ENCODE measurements at places on chromosomes 5 and 9.
A peak's percentile ranks its signal among the peaks of the same experiment; 100 is the strongest.

DNA sequence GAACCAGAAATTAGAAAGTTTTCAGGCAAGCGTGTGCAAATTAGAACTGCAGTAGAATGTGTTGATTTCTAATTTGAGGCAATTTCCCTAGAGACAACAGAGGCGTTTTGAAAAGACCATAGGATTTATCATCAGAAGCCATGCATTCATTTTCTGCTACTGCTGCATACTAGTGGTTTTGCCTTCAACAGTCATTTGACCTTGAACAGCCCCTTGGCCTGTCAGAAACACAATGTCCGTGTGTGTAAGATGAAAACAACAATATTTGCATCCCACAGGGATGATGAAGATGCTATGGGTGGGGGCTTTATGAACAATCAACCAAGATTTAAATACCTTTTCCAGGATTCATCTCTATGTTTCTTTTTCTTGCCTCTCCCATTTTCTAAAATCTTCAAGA, 73.7 kb downstream of the PDE4D start:
- no peak for DNase-seq

DNA sequence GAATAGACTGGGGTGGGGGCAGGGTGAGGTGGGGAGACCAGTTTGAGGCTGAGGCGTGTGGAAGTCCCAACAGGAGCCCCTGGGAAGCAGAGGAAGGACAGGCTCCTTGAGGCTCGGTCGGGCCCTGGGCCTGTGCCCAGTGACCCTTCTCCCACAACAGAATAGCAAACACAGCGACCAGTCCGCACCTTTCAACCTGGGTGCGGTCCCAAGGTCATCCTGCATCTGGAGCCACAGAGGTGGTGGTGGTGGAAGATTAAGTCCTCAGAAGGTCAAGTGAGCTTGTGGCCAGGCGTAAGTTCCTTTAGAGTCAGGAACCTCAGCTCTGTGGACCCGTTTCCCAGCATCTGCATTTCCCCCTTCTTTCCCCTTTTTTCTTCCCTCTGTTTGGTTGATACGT, 26.0 kb upstream of the ARAP3 start:
- no peak for DNase-seq

DNA sequence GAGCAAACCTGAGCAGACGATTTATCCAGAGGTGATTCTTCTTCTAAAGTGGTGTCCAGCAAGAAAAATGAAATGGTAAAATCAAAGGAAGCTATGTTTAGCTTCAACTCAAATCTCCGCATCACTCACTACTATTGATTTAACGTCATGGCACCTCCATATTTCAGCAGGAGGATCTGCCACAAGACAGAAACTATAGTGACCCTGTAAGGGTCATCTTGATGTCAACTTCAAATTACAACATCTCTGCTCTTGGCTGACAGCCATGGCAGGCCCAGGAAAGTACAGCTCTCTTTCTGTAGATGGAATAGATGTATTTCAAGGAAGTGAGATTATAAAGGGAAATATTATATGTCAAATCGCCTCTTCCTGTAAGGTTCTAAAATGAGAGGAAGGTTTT, 10.1 kb upstream of the EFNA5 start:
- DNase-seq = no peak

GRCh38 chr9:29422438-29422837, 1849.2 kb upstream of the C9orf72 start:
- no peak for DNase-seq

DNA sequence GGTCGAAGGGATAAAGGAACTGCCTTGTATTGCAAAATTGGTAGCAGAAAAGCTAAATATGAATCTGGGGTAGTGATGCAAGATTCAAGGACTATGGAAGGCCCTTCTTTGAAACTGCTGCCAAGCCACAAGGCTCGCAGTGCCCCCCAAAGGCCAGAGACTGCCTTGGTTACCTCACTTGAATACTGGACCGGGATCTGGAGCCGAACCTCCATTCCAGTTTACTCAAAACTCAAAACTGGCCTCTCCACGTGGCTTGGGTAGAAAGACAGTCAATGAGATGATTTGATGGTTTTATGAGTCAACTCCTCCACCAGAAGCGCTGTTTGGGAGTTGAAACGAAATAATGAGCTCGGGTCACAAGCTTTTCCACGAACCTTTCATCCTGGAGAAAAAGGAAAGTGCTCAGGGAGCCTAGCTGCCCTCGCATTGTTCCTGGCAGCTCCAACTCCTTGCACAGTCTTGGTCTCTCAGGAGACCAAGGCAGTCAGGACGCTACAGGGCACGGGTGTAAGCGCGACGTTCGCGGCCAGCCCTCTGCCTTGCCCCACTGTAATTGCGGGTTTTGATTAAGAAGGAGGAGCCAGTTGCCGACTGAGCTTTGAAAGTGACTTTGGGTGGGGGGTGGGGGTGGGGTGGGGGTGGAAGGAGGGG, 2.8 kb downstream of the ST8SIA4 start:
- DNase-seq = peak; percentile 37

GRCh38 chr5:100904259-100904861, 1.3 kb upstream of the ST8SIA4 start:
- DNase-seq = no peak

- DNase-seq = no peak
These were observed 56.4 kb downstream of the NR3C1 start for GRCh38 chr5:143347046-143347445.

DNA sequence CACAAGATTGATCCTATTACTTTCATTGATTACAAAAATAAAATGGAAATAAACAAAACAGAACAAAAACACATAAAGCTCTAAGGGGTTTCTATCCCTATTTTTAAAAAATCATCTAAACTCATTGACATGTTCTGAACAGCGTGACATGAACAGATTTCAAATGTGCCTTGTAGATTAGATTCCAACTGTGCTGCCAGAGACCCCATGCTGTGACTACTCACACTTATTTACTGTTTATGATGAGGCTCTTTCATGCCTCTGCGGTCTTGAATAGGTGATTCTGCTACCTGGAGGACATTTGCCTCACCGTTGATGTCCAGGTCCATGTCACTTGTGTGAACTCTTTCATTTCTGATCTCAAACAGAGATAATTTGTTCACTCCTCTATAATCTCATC, 990.2 kb downstream of the CDH12 start:
- DNase-seq = no peak

Data from activated T-cell treated with anti-CD3 and anti-CD28 coated beads for 1 hour (primary cell).